ENCODE measurements at places on chromosomes 12 and 14.

- no peak for DNase-seq
These were observed 132.4 kb upstream of the RGS6 start for GRCh38 chr14:71799841-71800240.

DNA sequence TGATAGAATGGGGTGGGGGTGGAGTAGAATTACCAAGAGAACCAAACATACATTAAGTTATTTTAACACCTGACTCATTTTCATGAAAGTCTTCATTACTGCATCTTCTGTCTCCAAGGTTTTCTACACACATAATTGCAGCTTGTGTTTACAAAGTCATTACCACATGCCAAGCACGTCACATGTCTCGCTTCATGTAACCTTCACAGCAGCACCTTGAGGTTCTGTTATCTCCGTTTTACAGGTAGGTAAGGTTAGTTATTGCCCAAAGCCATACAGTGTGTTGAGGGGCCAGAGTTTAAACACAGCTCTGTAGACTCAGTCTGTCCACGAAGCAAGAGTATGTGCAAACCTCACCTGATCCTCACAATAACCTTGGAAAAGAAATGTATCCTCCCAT is 64.3 kb upstream of the RBM19 start:
- DNase-seq, result no peak

- DNase-seq, result no peak
These were observed 24.3 kb downstream of the GEMIN2 start for GRCh38 chr14:39138440-39138839.

DNA sequence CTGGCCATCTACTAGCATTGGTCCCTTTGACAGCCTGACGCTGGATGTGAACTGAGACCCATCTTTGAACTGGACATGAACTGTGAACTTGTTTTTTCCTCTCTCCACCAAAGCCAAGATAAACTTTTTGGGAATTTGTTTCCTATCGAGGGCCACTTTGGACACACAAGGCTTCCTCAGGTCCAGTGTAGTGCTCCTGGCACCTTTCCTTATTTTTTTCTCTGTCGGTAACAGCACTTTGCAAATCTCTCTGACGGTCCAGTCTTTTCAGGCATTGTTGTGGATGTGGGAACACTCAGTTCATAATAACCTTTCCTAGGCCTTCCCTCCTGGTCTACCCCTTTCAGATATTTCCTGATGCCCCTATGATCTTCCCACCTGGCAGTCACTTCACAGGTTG is 5.0 kb downstream of the KCNA1 start:
- no peak for DNase-seq

GRCh38 chr14:61168141-61168540 is 113.0 kb downstream of the TMEM30B start:
- DNase-seq, result no peak

- no peak for DNase-seq
These were observed 16.4 kb upstream of the MIA2 start for GRCh38 chr14:39217214-39217879.

GRCh38 chr12:97293541-97293940 is 169.1 kb upstream of the RMST start:
- DNase-seq, result no peak
